ENCODE measurements at places on chromosomes 16 and 17. TPM values are rescaled to one million over a fixed set of nuclear protein-coding genes. Genes with fewer than 3 reads are reported as not detected.
A peak's percentile ranks its signal among the peaks of the same experiment; 100 is the strongest.

- no peak for DNase-seq
- H3K36me3 ChIP-seq, result peaks cover 83% of the 10 kb centered on the region
- no peak overlapping the region for H3K27ac ChIP-seq
- H3K4me3 ChIP-seq, result no peak overlapping the region
These were observed 118.5 kb upstream of the ZNF267 start for GRCh38 chr16:31754998-31755615.

- peaks cover 5% of the 10 kb centered on the region for H3K27me3 ChIP-seq
- H3K36me3 ChIP-seq, result no peaks in the 10 kb centered on the region
- no peaks in the 10 kb centered on the region for H3K4me1 ChIP-seq
- no peak overlapping the region for H3K4me3 ChIP-seq
- no peak overlapping the region for H3K27ac ChIP-seq
These were observed 13.8 kb upstream of the ZNF469 start for GRCh38 chr16:88368994-88369393.

- H3K36me3 ChIP-seq, result no peaks in the 10 kb centered on the region
- H3K27ac ChIP-seq, result no peak overlapping the region
- H3K4me1 ChIP-seq, result no peaks in the 10 kb centered on the region
These were observed 42.8 kb downstream of the TNFRSF13B start for GRCh38 chr17:16929035-16929680.

- H3K36me3 ChIP-seq, result peaks cover 8% of the 10 kb centered on the region
- DNase-seq, result no peak
- H3K4me1 ChIP-seq, result peaks cover 4% of the 10 kb centered on the region
- H3K27me3 ChIP-seq, result no peaks in the 10 kb centered on the region
These were observed 13.9 kb downstream of the CNEP1R1 start for GRCh38 chr16:50038756-50039529.

DNA sequence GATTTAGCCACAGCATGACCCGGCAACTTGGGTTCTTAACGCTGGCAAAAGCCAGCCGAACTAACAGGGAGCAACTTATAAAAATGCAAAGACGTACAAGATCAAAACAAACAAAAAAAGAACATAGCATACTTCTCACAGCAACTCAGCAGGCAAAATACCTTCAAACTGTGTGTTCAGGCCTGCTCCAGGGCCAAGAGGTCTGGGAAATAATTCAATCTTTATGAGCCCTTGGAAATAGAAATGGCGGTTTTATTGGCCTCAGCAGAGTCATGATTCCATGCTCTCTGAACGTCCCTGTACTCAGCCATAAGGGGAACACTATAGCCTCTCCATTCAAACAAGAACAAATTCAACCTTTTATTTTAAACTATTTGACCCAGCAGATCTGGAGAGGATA lies 101.3 kb upstream of the C17orf78 start:
- no peak for DNase-seq
- H3K36me3 ChIP-seq, result peaks cover 45% of the 10 kb centered on the region
- H3K4me1 ChIP-seq, result no peaks in the 10 kb centered on the region
- H3K4me3 ChIP-seq, result no peak overlapping the region
- H3K27ac ChIP-seq, result no peak overlapping the region

- H3K27ac ChIP-seq, result no peak overlapping the region
- no peaks in the 10 kb centered on the region for H3K27me3 ChIP-seq
- no peaks in the 10 kb centered on the region for H3K36me3 ChIP-seq
- no peaks in the 10 kb centered on the region for H3K4me1 ChIP-seq
- no peak overlapping the region for H3K4me3 ChIP-seq
- DNase-seq, result no peak
These were observed 164.6 kb downstream of the CHD9 start for GRCh38 chr16:53219371-53219770.

METTL22 gene
- 26.4 TPM for total RNA-seq

GRCh38 chr17:20852239-20852989 lies 190.4 kb downstream of the USP22 start:
- DNase-seq, result peak; percentile 25
- peak overlapping the region; percentile 50 for H3K4me3 ChIP-seq
- H3K27me3 ChIP-seq, result peaks cover 48% of the 10 kb centered on the region
- no peak overlapping the region for H3K27ac ChIP-seq
- no peaks in the 10 kb centered on the region for H3K36me3 ChIP-seq

DNA sequence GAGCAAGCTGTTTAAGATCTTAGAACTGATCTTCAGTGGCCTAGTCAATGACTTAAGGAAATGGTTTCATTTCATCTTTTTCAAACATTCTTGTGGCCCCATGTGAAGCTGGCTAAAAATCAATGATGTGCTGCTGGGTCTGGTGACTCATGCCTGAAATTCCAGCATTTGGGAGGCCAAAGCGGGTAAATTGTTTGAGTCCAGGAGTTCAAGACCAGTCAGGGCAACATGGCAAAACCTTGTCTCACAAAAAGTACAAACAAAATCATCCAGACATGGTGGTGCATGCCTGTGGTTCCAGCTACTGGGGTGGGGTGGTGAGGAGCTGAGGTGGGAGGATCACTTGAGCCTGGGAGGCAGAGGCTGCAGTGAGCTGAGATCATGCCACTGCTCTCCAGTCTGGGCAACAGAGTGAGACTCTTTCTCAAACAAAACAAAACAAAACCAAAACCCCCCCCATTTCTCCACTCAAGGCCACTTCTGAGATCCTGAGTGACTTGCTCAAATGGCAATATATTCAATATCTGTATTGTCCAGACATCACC lies 17.4 kb upstream of the COL1A1 start:
- H3K27me3 ChIP-seq, result peaks cover 1% of the 10 kb centered on the region
- no peak overlapping the region for H3K27ac ChIP-seq
- no peak for DNase-seq

GRCh38 chr16:8941718-8942344 lies 21.9 kb downstream of the USP7 start:
- H3K27ac ChIP-seq, result peak overlapping the region; percentile 10
- DNase-seq, result no peak
- peaks cover 1% of the 10 kb centered on the region for H3K36me3 ChIP-seq
- no peak overlapping the region for H3K4me3 ChIP-seq
- peaks cover 93% of the 10 kb centered on the region for H3K4me1 ChIP-seq
- H3K27me3 ChIP-seq, result no peaks in the 10 kb centered on the region

DNA sequence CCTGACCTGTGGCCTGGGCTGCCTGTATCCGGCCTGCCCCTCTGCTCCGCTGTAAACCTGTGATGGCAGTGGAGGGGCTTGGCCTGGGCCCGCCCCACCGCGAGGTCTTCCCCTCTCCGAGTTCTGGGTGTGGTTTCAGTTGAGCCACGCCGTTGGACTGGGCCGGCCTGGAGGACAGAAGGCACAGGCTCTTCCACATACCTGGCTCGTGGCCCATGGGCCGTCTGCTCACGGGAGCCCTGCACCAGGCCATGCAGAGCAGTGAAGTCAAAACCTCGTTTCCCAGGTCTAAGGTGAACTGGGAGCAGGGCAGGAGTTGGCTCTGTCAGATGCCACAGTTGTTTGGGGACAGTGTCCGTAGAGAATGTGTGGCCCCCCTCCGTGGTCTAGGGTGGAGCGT lies 5.6 kb upstream of the RNPS1 start:
- no peak overlapping the region for H3K4me3 ChIP-seq
- H3K4me1 ChIP-seq, result peaks cover 9% of the 10 kb centered on the region
- no peak for DNase-seq
- H3K36me3 ChIP-seq, result no peaks in the 10 kb centered on the region

GRCh38 chr17:7632492-7632894 lies 2.6 kb downstream of the SHBG start:
- H3K27ac ChIP-seq, result no peak overlapping the region
- peak; percentile 49 for DNase-seq
- H3K27me3 ChIP-seq, result no peaks in the 10 kb centered on the region
- H3K4me3 ChIP-seq, result no peak overlapping the region
- H3K4me1 ChIP-seq, result peaks cover 2% of the 10 kb centered on the region
- H3K36me3 ChIP-seq, result no peaks in the 10 kb centered on the region

DNA sequence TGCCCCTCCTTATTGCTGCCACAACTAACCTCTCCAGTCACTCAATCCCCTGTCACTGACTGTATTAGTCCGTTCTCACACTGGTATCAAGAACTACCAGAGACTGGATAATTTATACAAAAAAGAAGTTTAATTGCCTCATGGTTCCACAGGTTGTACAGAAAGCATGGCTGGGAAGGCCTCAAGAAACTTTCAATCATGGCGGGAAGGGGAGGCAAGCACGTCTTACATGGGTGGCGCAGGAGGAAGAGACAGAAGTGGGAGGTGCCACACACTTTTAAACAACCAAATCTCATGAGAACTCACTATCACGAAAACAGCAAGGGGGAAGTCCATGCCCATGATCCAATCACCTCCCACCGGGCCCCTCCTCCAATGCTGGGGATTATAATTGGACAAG lies 86.0 kb upstream of the BCAR1 start:
- peaks cover 14% of the 10 kb centered on the region for H3K36me3 ChIP-seq
- H3K27me3 ChIP-seq, result no peaks in the 10 kb centered on the region
- DNase-seq, result no peak
- no peak overlapping the region for H3K27ac ChIP-seq
- peaks cover 13% of the 10 kb centered on the region for H3K4me1 ChIP-seq
- no peak overlapping the region for H3K4me3 ChIP-seq

GRCh38 chr17:81083125-81083765 lies 48.3 kb downstream of the BAIAP2 start:
- no peaks in the 10 kb centered on the region for H3K36me3 ChIP-seq
- DNase-seq, result no peak
- H3K27me3 ChIP-seq, result no peaks in the 10 kb centered on the region
- no peak overlapping the region for H3K27ac ChIP-seq

PRAC1 gene
- not detected for total RNA-seq

GRCh38 chr16:17845031-17845430 lies 374.3 kb upstream of the XYLT1 start:
- no peak overlapping the region for H3K4me3 ChIP-seq
- H3K36me3 ChIP-seq, result no peaks in the 10 kb centered on the region
- no peaks in the 10 kb centered on the region for H3K4me1 ChIP-seq
- no peak overlapping the region for H3K27ac ChIP-seq
- no peak for DNase-seq

SLC5A11 gene
- not detected for total RNA-seq

- H3K27ac ChIP-seq, result no peak overlapping the region
- no peak for DNase-seq
- H3K4me1 ChIP-seq, result peaks cover 10% of the 10 kb centered on the region
- no peaks in the 10 kb centered on the region for H3K36me3 ChIP-seq
- H3K27me3 ChIP-seq, result peaks cover 18% of the 10 kb centered on the region
These were observed 4.8 kb downstream of the CA7 start for GRCh38 chr16:66849021-66849420.

- no peaks in the 10 kb centered on the region for H3K4me1 ChIP-seq
- no peak for DNase-seq
- H3K27me3 ChIP-seq, result no peaks in the 10 kb centered on the region
- H3K36me3 ChIP-seq, result no peaks in the 10 kb centered on the region
- no peak overlapping the region for H3K4me3 ChIP-seq
- H3K27ac ChIP-seq, result no peak overlapping the region
These were observed 11.7 kb upstream of the TAOK1 start for GRCh38 chr17:29378500-29378899.

CCL4 gene
- total RNA-seq, result 966 TPM

DNA sequence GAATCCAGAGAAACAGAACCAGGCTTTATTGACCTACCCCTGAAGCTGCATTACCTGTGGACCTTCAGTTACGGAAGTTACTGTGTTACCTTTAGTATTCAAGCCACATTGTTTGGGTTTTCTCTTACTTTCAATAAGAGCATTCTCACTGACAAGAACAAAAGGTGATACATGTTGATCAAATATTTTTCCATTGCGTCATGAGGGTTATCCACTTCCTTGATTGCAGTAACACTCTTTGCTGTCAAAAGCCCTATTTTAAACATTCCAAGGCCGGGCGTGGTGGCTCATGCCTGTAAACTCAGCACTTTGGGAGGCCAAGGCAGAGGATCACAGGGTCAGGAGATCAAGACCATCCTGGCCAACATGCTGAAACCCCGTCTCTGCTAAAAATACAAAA lies 28.6 kb upstream of the PAFAH1B1 start:
- DNase-seq, result no peak
- H3K36me3 ChIP-seq, result no peaks in the 10 kb centered on the region
- H3K4me1 ChIP-seq, result peaks cover 3% of the 10 kb centered on the region

DNA sequence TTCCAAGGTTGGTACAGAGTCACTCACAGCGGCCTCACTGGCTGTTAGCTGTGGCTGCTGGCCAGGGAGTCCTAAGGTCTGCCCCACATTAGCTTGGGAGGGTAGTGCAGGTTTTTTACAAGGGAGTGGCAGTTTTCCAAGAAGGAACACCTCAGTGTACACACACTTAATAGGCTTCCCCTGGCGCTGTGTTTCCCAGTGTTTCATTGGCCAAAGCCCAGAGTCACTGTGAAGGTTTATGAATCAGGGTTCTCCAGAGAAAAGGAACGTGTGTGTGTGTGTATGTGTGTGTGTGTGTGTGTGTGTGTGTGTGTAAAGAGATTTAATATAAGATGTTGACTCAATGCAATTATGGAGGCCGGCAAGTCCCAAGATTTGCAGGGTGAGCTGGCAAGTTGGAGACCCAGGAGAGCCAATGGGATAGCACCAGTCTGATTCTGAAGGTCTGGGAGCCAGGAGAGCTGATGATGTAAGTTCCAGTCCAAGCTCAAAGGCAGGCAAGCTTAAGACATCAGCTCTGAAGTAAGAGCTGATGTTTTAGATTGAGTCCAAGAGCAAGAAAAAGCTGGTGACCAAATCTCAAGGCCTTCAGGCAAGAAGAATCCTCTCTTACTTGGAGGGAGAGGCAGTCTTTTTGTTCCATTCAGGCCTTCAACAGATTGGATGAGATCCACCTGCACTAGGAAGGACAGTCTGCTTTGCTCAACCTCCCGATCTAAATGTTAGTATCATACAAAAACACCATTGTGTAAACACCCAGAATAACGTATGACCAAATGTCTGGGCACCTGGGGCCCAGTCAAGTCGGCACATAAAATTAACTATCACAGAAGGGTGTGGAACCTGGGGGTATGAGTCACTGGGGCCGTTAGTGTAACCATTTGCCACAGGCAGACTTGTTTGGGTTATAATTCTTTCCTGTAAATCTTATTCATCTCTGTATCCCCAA lies 206.8 kb downstream of the PRKCA start:
- no peaks in the 10 kb centered on the region for H3K27me3 ChIP-seq
- peak; percentile 82 for DNase-seq
- H3K4me1 ChIP-seq, result peaks cover 76% of the 10 kb centered on the region

DNA sequence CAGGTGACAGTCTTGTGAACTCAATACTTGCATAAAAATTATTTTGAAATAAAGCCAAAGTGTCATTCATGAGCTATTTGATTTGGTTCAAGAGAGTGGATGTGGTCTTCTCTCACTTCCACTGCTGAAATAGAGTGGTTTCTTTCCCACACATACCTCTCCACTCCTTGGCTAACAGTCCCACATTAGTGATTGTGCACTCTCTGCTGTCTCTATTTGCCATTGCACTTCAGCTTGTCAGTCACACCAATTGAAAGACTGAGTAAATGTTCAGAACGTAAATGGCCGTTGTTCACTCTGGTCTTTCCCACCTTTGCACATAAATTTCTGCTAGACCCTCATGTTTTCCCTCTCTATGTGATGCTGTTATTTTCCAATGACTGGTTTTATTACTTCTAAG lies 197.5 kb downstream of the FTO start:
- peaks cover 9% of the 10 kb centered on the region for H3K4me1 ChIP-seq
- H3K4me3 ChIP-seq, result no peak overlapping the region
- no peak overlapping the region for H3K27ac ChIP-seq
- H3K27me3 ChIP-seq, result no peaks in the 10 kb centered on the region
- H3K36me3 ChIP-seq, result peaks cover 12% of the 10 kb centered on the region

PRDM7 gene
- not detected for total RNA-seq

All from activated CD4-positive, alpha-beta memory T cell treated with anti-CD3 and anti-CD28 coated beads for 36 hours (primary cell).